ENCODE measurements at places on chromosomes 16 and 17. TPM values are rescaled to one million over a fixed set of nuclear protein-coding genes. Genes with fewer than 3 reads are reported as not detected.

TP53TG3C gene
- not detected for total RNA-seq

BRICD5 gene
- 5.2 TPM for total RNA-seq

MYH1 gene
- total RNA-seq, result not detected

MYH13 gene
- total RNA-seq, result not detected

CCL7 gene
- not detected for total RNA-seq

STAC2 gene
- total RNA-seq, result 1.2 TPM

DUXB gene
- not detected for total RNA-seq

CDH8 gene
- 0.42 TPM for total RNA-seq

WRAP53 gene
- total RNA-seq, result 10.7 TPM

NOXO1 gene
- total RNA-seq, result 1.1 TPM

AIPL1 gene
- total RNA-seq, result not detected
